ENCODE measurements at places on chromosomes 2 and 18.

- no peak for DNase-seq
- no peaks in the 10 kb centered on the region for H3K36me3 ChIP-seq
- 0 out of 2 replicates have a peak, but pooled peaks cover 9% of the 10 kb centered on the region for H3K4me1 ChIP-seq
- H3K27ac ChIP-seq, result no peak overlapping the region
- H3K4me3 ChIP-seq, result no peak overlapping the region
- H3K27me3 ChIP-seq, result no peaks in the 10 kb centered on the region
Observed at GRCh38 chr2:18752022-18752493, 162.7 kb upstream of the NT5C1B start.

DNA sequence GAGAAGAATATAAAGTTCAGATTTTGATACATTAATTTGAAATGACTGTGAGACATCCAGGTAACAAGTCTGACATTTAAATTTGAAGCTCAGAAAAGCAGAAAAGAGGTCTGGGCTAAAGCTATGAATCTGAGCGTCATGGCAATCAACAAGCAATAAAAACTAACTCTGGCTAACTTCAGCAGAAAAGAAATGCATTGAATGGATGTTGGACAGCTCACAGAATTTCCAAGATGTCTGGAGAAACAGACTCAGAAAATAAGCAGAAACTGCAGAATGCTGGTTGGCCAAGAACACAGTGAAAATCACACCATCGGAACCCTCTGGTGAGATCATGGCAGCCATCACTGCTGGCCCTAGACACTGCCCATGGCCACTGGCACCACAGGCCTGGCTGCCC is 366.6 kb downstream of the METTL4 start:
- no peaks in the 10 kb centered on the region for H3K36me3 ChIP-seq
- H3K27ac ChIP-seq, result no peak overlapping the region
- H3K27me3 ChIP-seq, result no peaks in the 10 kb centered on the region
- no peak overlapping the region for H3K4me3 ChIP-seq

DNA sequence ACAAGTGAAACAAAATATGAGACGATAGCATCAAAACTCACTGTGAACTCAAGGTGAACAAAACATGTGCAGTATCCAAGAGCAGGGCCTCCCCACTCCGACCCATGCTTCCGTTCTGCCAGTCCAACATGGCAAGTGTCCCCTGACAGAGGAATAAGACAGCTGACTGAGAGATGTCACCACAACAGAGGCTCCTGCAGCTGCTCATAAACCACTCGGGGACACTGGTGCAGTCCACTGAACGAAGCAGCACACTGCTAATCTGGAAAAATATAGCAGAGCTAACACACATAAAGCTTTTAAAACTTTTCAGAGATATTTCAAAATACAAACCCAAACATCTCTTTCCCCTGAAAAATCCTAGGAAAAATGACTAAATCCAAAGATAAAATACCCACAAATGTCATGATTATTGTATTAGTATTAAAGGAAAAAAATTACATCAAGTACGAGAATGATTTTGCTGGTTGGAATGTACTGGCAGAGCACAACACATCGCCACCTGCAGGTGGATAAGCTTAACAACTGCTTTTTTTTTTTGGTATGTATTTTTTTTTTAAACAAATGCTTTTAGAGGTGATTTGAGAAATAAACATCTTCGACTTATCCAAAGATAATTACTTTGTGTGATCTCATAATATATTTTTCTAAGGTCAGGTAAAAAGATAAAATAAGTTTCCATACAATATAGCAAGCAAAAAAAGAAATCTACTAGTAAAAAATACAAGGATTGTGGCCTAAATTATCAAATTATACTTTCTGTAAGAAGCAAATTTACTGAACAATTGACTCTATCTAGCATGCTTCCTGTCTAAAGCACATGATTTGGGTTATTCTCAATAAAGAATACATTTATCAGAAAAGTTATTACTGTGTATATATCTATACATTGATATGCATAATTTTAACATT is 18.6 kb downstream of the THADA start:
- H3K27ac ChIP-seq, result no peak overlapping the region
- no peaks in the 10 kb centered on the region for H3K4me1 ChIP-seq
- H3K36me3 ChIP-seq, result peaks cover 40% of the 10 kb centered on the region
- H3K27me3 ChIP-seq, result no peaks in the 10 kb centered on the region
- no peak for DNase-seq

DNA sequence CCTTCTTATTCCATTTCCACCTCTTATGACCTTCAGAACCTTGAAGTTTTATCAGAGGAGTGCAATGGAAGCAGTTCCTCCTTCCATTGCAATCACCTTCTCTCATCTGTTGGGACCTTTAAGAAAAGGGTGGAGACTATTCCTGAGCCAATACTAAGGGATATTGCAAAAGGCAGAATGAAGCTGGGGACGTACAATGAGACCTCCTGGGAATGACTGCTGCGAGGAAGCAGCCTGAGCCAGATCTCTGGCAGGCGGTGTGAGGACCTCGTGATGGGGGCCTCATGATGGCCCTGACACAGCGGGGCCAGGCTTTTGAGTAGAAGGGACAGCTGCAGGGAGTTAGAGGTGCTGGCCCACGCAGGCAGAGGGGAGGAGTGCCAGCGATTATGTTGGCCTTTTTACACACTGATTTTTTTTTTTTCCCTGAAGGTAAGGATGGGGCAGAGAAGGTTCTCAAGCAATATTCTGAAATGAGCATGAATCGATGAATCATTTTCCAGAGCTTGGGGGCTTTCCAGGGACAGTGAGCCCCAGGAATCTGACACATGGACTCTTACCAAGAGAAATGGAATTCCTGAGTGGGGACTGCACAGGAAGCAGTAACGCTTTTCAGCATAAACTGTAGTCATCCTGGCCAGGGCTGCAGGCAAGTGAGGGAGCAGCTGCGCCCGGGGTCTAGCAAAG is 40.0 kb upstream of the LAPTM4A start:
- no peaks in the 10 kb centered on the region for H3K36me3 ChIP-seq
- H3K27me3 ChIP-seq, result no peaks in the 10 kb centered on the region
- H3K4me3 ChIP-seq, result no peak overlapping the region

DNA sequence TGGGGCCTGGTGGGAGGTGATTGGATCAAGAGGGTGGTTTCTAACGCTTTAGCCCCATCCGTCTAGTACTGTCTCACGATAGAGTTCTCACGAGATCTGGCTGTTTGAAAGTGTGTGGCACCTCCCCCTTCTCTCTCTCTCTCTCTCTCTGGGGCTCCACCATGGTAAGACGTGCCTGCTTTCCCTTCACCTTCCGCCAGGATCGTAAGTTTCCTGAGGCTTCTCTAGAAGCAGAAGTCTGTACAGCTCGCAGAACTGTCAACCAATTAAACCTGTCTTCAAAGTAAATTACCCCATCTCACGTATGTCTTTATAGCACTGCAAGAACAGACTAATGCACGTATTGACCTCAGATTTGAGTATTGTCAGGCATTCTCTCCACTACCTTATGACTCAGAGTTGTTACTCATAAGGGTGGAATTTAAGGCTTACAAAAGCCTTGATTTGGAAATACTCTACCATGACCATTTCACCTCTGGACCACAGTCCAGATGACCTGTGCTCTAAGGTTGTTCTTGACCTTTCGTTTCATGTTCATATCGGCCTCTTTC is 99.5 kb upstream of the AGAP1 start:
- peaks cover 3% of the 10 kb centered on the region for H3K27me3 ChIP-seq
- no peak overlapping the region for H3K4me3 ChIP-seq
- H3K4me1 ChIP-seq, result no peaks in the 10 kb centered on the region
- H3K36me3 ChIP-seq, result no peaks in the 10 kb centered on the region
- DNase-seq, result peak; percentile 64

DNA sequence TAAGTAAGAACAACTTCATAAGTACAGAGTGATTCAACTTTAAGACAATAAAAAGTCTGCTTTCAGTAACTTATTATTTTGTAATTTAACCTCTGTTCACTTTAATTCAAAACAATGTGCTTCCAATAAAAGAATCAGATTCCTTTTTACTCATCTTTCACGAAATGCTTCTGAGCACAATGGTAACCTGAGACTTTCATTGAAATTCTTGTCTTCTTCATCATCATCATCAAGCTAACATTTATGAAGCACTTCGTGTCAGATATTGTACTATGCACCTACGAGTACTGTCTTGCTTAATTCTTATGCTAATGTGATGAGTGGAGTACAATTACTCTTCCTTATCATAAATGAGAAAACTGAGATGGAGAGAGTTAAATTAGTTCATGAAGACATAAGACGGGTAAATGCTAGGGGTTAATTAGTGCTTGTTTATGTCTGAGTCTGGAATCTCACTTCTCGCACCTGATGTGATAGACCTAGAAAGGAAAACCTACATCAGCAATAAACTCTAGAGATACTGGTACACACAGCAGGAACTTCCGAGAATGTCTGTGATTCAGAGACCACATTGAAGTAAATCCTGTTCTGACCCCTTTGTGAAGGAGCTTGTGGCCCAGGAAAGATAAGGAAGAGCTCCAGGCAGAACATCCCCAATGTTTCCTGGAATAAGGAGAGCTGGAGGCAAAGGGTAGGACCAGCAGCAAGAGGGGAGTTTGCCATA is 227.6 kb upstream of the ETAA1 start:
- H3K27ac ChIP-seq, result no peak overlapping the region
- no peak for DNase-seq
- H3K27me3 ChIP-seq, result no peaks in the 10 kb centered on the region
- H3K4me3 ChIP-seq, result no peak overlapping the region
- H3K36me3 ChIP-seq, result no peaks in the 10 kb centered on the region
- no peaks in the 10 kb centered on the region for H3K4me1 ChIP-seq

DNA sequence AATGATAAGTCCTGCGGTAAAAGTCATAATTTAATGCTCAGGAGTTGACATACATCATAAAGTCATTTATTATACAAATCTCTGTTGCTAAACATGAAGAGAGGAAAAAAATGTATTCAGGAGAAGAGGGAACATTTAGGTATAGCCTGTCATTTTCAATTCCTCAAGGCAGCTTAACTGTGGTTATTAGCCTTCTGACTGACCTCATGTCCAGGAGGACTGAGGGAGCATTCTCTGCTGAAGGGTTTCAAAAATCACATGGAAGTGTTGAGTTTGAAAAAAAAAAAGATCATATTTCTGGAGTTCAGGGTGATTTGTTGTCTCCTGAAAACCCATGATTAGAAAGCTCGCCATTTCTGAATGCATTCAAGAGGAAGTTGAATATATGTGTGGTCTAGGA is 1371.1 kb upstream of the LRRTM1 start:
- DNase-seq, result no peak
- no peaks in the 10 kb centered on the region for H3K36me3 ChIP-seq
- H3K4me3 ChIP-seq, result no peak overlapping the region
- no peak overlapping the region for H3K27ac ChIP-seq
- no peaks in the 10 kb centered on the region for H3K4me1 ChIP-seq
- no peaks in the 10 kb centered on the region for H3K27me3 ChIP-seq

DNA sequence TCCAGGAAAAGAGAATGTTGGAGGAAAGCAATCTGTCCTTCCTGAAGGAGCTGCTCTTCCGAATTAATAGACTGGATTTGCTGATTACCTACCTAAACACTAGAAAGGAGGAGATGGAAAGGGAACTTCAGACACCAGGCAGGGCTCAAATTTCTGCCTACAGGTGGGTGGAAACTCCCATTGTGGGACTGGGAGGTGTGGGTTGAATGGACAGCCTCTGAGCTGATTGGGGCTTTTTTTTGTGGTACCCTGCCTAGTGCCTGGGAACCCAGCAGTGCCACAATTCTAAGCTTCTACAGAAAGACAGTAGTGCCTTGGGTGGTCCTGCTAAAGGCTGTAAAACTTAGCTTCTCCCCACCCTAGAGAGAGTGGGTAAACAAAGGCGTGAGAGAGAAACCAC is 6.3 kb downstream of the CASP8 start:
- no peaks in the 10 kb centered on the region for H3K36me3 ChIP-seq
- H3K4me1 ChIP-seq, result peaks cover 17% of the 10 kb centered on the region
- H3K27me3 ChIP-seq, result no peaks in the 10 kb centered on the region
- H3K4me3 ChIP-seq, result no peak overlapping the region

GRCh38 chr18:3885209-3885792 is 435.3 kb downstream of the TGIF1 start:
- no peaks in the 10 kb centered on the region for H3K36me3 ChIP-seq
- H3K27ac ChIP-seq, result no peak overlapping the region
- no peak overlapping the region for H3K4me3 ChIP-seq
- H3K4me1 ChIP-seq, result no peaks in the 10 kb centered on the region

DNA sequence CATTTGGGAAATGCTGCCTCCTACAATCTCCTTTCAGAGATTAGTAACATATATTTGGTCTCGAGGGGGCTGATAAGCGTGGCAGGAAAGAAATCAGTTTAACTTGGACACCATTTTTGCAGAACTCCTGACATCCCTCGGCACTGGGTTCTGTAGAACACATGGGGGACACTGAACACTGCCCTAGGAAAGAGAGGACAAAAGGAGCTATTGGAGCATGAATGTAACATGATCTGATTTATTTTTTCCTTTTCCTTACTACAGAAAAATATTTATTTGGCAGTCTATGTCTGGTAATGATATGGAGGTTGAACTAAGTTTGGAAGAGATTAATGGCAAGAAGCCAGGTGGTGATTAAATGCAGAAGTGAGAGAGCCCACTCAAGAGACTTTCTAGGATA is 153.8 kb downstream of the AFF3 start:
- H3K4me1 ChIP-seq, result no peaks in the 10 kb centered on the region
- no peak for DNase-seq
- peaks cover 7% of the 10 kb centered on the region for H3K27me3 ChIP-seq
- H3K27ac ChIP-seq, result no peak overlapping the region
- H3K36me3 ChIP-seq, result no peaks in the 10 kb centered on the region
- H3K4me3 ChIP-seq, result no peak overlapping the region

- no peaks in the 10 kb centered on the region for H3K36me3 ChIP-seq
- no peaks in the 10 kb centered on the region for H3K27me3 ChIP-seq
Observed at GRCh38 chr18:45408218-45408617, 207.1 kb upstream of the SLC14A2 start.

GRCh38 chr18:8469544-8470130 is 139.6 kb upstream of the RAB12 start:
- DNase-seq, result no peak
- H3K27me3 ChIP-seq, result peaks cover 3% of the 10 kb centered on the region
- H3K4me1 ChIP-seq, result no peaks in the 10 kb centered on the region
- H3K27ac ChIP-seq, result no peak overlapping the region
- no peak overlapping the region for H3K4me3 ChIP-seq

- H3K27me3 ChIP-seq, result no peaks in the 10 kb centered on the region
- no peaks in the 10 kb centered on the region for H3K36me3 ChIP-seq
- no peak overlapping the region for H3K27ac ChIP-seq
- no peak overlapping the region for H3K4me3 ChIP-seq
Observed at GRCh38 chr2:219402665-219403515, 15.2 kb upstream of the DNPEP start.

- no peak overlapping the region for H3K27ac ChIP-seq
- H3K36me3 ChIP-seq, result no peaks in the 10 kb centered on the region
- H3K27me3 ChIP-seq, result no peaks in the 10 kb centered on the region
- H3K4me1 ChIP-seq, result no peaks in the 10 kb centered on the region
- DNase-seq, result no peak
Observed at GRCh38 chr2:101464841-101465240, 10.1 kb downstream of the RFX8 start.

GRCh38 chr18:634551-635045 is 22.9 kb upstream of the TYMS start:
- no peaks in the 10 kb centered on the region for H3K4me1 ChIP-seq
- H3K36me3 ChIP-seq, result no peaks in the 10 kb centered on the region
- no peak overlapping the region for H3K4me3 ChIP-seq
- H3K27ac ChIP-seq, result no peak overlapping the region

GRCh38 chr2:219798430-219798829 is 171.0 kb downstream of the SLC4A3 start:
- H3K4me1 ChIP-seq, result no peaks in the 10 kb centered on the region
- no peak overlapping the region for H3K27ac ChIP-seq
- no peak for DNase-seq
- no peaks in the 10 kb centered on the region for H3K27me3 ChIP-seq

GRCh38 chr2:173963323-173963816 is 1.8 kb downstream of the SP3 start:
- peak overlapping the region; percentile 98 for H3K27ac ChIP-seq
- H3K27me3 ChIP-seq, result no peaks in the 10 kb centered on the region
- H3K36me3 ChIP-seq, result peaks cover 17% of the 10 kb centered on the region
- DNase-seq, result no peak
- peaks cover 29% of the 10 kb centered on the region for H3K4me1 ChIP-seq
- H3K4me3 ChIP-seq, result peak overlapping the region; percentile 96

All from Panc1 (cell line).